Ammon's horn (tissue), 1 donor: ENCODE measurements at places on chromosomes 1 and 21.
A peak's percentile ranks its signal among the peaks of the same experiment; 100 is the strongest.

DNA sequence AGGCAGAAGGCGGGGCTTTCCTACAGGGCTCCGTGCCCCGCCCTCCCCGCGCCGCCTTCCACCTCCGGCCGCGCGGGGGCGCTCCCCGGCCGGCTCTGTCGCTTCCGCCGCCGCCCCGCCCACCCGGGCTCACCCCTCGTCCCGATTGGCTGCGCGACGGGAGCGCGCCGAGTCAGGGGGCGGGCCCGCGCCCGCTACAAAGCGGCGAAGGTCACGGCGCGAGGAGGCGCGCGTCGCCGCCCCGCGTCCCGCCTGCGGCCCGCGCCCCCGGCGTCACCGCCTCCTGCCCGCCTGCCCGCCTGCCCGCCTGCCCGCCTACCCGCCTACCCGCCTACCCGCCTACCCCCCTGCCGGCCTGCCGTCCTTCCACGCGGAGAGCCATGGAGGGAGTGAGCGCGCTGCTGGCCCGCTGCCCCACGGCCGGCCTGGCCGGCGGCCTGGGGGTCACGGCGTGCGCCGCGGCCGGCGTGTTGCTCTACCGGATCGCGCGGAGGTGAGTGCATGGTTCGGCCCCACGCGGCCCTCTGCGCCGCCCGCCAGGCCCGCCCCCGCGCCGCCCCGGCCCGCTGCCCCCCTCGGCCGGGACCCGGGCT lies at the start of gene TMEM201:
Gene TMEM201, plus strand, starts transcription at position 361 of the 593 bp plus-strand sequence. Its CDS starts 20 bp downstream, at position 381.
- DNase-seq = peak; percentile 94

- DNase-seq = no peak
These were observed 680.1 kb downstream of the MATN1 start for GRCh38 chr1:30043256-30043655.

DNA sequence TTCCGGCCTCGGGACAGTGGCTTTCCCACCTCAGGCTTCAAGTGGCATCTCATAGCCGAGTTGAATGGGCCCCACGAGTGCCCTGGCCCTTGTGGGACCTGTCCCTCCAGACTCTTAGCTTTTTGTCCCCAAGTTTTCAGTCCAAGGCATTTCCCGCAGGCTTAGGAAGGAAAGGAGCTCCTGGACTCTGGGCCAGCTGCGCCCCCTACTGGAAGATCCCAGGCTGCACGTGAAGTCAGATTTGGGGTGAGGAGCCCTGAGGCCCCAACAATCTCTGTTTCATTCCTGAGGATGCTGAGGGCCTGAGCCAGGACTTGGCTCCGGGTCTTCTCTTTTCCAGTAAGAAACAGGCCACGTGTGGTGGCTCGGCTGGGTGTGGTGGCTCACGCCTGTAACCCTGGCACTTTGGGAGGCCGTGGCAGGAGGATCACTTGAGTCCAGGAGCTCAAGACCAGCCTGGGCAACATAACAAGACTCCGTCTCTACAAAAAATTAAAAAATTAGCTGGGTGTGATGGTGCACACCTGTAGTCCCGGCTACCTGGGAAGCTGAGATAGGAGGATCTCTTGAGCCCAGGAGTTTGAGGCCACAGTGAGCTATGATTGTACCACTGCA lies 67.4 kb downstream of the ARHGEF10L start:
- DNase-seq = peak; percentile 79

- DNase-seq = no peak
These were observed 66.1 kb upstream of the ADAM30 start for GRCh38 chr1:119962296-119962968.

DNA sequence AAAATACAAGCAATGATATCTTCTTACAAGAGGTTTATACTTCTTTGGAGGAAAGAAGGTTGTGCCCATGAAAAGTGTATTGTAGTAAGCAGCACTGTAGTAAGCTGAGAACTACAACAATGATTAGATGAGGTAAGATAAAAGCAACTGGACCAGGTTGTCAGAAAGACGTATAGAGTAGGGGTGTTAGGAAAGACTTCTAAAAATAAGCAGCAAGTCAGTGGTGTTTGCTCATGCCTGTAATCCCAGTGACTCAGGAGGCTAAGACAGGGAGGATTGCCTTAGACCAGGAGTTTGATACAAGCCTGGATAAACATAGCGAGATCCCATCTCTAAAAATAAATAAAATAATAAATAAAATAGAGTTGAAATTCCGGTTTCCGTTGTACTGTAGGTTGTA lies 4.3 kb upstream of the OR10X1 start:
- no peak for DNase-seq

GRCh38 chr1:54950369-54951163 lies 29.9 kb upstream of the TMEM61 start:
- DNase-seq = peak; percentile 87

DNA sequence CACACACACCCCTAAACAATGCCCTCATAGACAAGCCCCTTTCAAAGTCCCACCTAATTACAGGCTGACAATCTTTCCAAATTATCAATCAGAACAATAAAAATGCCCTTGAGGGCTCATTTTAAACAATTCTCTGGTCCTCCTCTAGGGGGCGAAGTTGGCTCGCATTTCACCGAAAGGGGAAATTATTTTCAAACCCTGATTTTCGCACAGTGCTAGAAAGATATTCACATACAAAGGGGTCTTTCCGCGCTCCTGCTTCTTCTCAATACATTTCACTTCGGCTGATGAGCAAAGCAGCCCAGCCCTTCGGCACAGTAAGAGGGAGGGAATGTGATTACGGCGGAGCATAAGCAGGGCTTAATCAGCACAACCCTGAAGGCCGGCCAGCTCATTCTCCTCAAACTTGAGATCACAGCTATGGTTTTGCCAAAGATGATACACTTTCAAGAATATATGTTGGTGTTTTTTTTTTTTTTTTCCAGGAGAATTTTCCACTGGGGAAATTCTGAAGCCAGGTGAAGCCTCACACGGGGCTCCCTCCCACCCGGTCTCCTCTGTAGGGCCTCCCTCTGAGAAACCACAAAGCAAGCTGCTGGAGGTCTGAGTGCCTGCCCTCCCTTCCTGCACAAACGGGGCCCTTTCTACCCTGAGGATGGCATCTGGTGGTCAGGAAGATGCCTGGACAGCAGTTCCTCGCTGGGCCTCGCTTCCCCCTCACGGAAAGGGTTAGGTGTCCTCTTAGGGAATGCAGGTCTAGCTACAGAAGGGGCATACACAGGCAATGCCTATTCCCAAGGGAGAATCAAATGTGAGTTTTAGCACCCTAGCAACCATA lies 66.9 kb downstream of the GNG12 start:
- DNase-seq = peak; percentile 43

GRCh38 chr1:65812065-65812464 lies 19.4 kb downstream of the PDE4B start:
- peak; percentile 54 for DNase-seq

DNA sequence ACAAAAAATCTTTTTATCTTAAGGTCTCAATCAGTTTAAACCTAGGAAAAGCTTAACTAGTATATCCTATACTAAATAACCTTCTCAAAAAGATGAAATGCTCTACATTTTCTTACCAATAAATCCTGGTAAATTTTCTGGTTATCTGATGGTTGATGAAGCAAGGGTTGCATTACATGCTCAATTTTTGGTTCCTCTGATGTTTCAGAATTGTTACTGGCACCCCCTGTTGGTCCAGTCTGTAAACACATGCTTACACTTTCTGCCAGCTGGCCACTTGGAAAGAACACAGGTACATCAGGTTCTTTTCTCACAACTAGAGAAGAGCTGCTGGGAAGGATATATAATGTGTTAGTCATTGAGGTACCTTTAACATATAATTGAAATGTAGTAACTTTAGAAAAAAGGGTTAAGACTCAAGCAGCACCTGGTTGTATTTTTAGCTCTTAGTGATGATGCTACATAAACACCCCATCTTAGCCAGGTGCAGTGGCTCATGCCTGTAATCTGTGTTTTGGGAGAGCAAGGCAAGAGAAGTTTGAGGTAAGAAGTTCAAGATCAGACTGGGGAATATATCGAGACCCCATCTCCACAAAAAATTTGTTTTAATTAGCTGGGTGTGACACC lies 30.9 kb upstream of the TAL1 start:
- peak; percentile 28 for DNase-seq

- no peak for DNase-seq
These were observed 27.4 kb downstream of the ELF3 start for GRCh38 chr1:202037706-202038296.

GRCh38 chr21:34105947-34106541 lies 32.7 kb downstream of the MRPS6 start:
- DNase-seq = no peak

GRCh38 chr1:173411835-173412742 lies 65.0 kb upstream of the PRDX6 start:
- no peak for DNase-seq
